ENCODE measurements at places on chromosomes 3 and 15. TPM values are rescaled to one million over a fixed set of nuclear protein-coding genes. Genes with fewer than 3 reads are reported as not detected.

GRCh38 chr3:99928771-99929744, 111.4 kb downstream of the CMSS1 start:
- DNase-seq: no peak

- no peak for DNase-seq
These were observed 617.1 kb downstream of the NR2F2 start for GRCh38 chr15:96947296-96948229.

- no peak for DNase-seq
These were observed 159.5 kb upstream of the TBC1D5 start for GRCh38 chr3:17901893-17902292.

- no peak for DNase-seq
These were observed 976 bp upstream of the DPPA4 start for GRCh38 chr3:109338322-109338721.

DNA sequence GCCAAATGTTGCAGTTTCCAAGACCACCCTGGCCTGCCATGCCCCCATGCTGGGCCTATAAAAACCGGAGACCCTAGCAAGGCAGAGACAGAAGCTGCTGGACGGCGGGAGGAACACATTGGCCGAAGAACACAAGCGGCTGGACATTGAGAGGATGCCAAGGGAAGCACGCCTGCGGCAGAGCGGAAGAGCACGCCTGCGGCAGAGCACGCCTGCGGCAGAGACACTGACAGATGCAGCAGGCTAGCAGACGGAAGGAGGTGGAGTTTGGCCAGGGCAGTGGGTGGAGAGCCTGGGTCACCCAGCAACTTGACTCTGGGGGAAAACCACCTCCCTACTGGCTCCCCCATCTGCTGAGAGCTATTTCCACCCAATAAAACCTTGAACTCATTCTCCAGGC, 322.3 kb upstream of the TBL1XR1 start:
- DNase-seq: no peak

GRCh38 chr3:84140631-84141030, 818.2 kb upstream of the CADM2 start:
- DNase-seq: no peak

GRCh38 chr15:83320404-83320803, 35.9 kb upstream of the BNC1 start:
- DNase-seq: no peak

DNA sequence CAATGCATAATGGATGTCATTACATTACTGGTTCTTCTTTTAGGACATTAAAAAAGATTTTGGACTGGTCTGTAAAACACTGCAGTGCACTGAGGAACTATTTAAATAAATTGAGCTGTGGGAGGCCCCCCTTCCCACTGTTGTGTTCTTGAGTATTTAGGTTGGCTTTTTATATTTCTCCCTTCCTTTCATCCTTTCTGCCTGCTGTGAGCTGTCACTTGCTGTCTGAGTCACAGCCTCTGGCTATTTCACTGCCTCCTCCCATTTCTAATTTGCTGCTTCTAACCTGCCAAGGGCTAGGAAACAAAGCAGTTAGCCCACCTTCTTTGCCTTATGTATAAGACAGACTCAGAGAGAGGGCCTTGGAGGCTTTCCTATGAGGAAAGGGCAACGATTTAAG, 89.0 kb upstream of the FNDC3B start:
- DNase-seq: no peak

- DNase-seq: no peak
These were observed 668 bp downstream of the MFGE8 start for GRCh38 chr15:88912500-88912921.

Gene ZSCAN2
- 16.0 TPM for total RNA-seq

Gene CPB1
- total RNA-seq: not detected

Gene MYZAP
- total RNA-seq: 0.88 TPM

Gene IGDCC3
- not detected for total RNA-seq

Gene COL6A5
- total RNA-seq: not detected

Gene MYO5C
- 2.4 TPM for total RNA-seq

Gene CYP1A1
- total RNA-seq: 1.3 TPM
